Caco-2 (cell line): ENCODE measurements at places on chromosomes 5 and 9. TPM values are rescaled to one million over a fixed set of nuclear protein-coding genes. Genes with fewer than 3 reads are reported as not detected.

The FBN2 gene
- total RNA-seq: 0.09 and 0.56 TPM in 2 replicates

DNA sequence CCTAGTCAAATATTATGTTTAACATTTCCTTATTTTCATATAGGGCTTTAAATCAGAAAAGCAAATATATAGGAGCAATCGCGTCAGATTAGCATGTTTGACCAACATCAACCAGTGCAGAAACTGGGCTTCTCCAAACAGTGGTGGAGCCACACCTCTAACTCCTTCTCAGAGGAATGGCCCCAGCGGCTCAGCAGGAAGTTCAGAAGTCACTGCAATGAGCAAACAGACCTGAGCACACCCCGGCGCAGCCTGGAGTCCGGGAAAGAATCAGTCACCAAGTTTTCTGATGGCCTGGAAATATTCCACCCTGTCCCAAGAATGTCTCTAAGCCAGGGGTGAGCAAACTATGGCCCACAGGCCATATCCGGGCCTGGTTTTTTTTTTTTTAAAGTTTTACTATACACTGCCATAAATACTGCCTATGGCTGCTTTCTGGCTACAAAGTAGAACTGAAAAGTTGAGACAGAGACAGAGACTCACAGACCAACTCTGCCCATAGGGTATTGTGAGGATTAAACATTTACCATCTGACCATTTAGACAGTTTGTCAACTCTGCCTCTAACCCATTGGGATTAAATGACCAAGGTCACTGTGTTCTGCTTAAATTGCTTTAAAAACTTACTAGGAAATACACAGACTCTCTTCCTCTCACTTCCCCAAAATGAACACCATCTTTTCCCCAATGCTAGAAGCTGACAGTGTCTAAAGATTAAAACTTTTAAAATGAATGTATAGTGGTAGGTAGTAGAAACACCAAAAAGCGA, 5.4 kb downstream of the GOLM1 start:
- H3K4me3 ChIP-seq: no peak overlapping the region
- peak; percentile 86 for DNase-seq
- peaks cover 10% of the 10 kb centered on the region; the same call in 1 of the 2 replicates for H3K4me1 ChIP-seq

The EGR1 gene
- 83.7 and 84.0 TPM in 2 replicates for total RNA-seq

- H3K4me3 ChIP-seq: no peak overlapping the region
- no peaks in the 10 kb centered on the region for H3K36me3 ChIP-seq
- no peak overlapping the region for H3K27ac ChIP-seq
- H3K27me3 ChIP-seq: no peaks in the 10 kb centered on the region
- no peaks in the 10 kb centered on the region for H3K4me1 ChIP-seq
These were observed 1242.3 kb upstream of the WWC1 start for GRCh38 chr5:167049043-167049663.

DNA sequence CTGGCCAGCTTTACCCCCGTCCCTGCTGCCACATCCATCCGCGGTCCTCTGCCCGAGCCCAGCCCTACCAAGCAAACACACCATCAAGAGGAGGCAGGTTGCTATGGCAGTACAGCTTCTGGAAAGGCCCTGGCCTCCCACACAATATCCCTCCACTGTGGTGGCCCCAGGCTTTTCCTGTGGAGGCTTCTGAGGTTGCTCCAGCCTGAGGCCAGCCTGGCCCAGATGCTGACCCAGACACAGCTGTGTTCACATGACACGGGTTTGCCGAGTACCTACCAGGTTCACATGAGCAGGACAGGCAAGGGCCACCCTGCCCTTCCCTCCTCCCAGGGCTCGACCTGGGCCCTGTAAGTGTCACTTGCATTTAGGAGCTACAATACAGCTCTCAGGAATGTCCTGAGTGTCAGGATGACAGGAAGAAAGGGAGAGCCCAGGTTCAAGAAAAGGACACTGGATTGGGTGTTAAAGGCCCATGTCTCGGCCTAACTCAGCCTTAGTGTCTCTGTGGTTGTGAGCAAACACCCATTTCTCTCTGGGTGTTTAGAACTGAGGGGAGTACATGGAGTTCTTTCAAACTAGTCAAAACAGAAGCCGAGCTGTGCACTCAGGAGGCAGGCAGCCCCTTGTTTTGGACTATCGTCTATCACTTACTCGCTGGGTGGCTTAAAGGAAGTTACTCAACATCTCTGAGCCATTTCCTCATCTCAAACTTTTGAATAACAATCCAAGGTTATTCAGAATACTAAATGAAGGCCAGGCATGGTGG, 40.2 kb downstream of the NAIF1 start:
- H3K4me1 ChIP-seq: no peaks in the 10 kb centered on the region
- H3K27me3 ChIP-seq: no peaks in the 10 kb centered on the region
- no peak overlapping the region for H3K4me3 ChIP-seq
- H3K36me3 ChIP-seq: no peaks in the 10 kb centered on the region
- no peak for DNase-seq

The IFNA21 gene
- total RNA-seq: not detected in 2 replicates

The IFNK gene
- not detected in 2 replicates for total RNA-seq

- H3K27ac ChIP-seq: no peak overlapping the region
- no peak overlapping the region for H3K4me3 ChIP-seq
- H3K4me1 ChIP-seq: peaks cover 31% of the 10 kb centered on the region
- H3K36me3 ChIP-seq: peaks cover 2% of the 10 kb centered on the region; the same call in 1 of the 2 replicates
These were observed 12.5 kb downstream of the SH3RF2 start for GRCh38 chr5:145948921-145949320.

The STPG3 gene
- total RNA-seq: not detected in 2 replicates

DNA sequence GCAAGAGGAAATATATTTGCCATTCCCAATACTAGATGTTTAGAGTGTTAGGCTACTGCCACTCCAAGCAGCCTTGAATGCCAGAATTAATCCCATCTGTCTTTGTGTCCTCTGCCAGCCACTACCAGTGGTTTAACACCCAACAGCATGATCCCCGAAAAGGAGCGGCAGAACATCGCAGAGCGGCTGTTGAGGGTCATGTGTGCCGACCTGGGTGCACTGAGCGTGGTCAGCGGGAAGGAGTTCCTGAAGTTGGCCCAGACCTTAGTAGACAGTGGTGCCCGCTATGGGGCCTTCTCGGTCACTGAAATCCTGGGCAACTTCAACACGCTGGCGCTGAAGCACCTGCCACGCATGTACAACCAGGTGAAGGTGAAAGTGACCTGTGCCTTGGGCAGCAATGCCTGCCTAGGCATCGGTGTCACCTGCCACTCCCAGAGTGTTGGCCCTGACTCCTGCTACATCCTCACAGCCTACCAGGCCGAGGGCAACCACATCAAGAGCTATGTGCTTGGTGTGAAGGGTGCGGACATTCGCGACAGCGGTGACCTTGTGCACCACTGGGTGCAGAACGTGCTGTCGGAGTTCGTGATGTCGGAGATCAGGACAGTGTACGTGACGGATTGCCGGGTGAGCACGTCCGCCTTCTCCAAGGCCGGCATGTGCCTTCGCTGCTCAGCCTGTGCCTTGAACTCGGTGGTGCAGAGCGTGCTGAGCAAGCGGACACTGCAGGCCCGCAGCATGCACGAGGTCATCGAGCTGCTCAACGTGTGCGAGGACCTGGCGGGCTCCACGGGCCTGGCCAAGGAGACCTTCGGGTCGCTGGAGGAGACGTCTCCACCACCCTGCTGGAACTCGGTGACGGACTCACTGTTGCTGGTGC, 29.3 kb downstream of the AMBP start:
- no peaks in the 10 kb centered on the region for H3K36me3 ChIP-seq
- no peak for DNase-seq
- no peak overlapping the region for H3K4me3 ChIP-seq
- H3K4me1 ChIP-seq: no peaks in the 10 kb centered on the region

The PTGS1 gene
- 0.19 and 0.29 TPM in 2 replicates for total RNA-seq
